ENCODE measurements at places on chromosomes 4 and X.

DNA sequence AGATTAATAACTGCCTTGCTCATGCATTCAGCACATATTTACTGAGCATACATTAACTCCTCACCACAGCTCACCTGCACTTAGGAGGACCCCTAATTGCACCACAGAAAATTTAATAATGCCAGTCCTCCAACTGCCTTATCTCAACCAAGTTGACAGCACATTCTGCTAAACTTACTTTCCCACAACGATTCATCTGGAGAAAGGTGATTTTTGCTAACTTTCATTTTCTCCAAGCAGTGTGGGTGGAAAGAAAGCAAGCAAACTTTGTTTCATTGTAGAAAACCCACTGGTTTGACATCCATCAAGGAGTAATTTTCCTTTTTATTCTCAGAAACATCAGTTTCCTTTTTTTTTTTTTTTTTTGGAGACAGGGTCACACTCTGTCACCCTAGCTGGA lies 49.1 kb downstream of the RASGEF1B start:
- no peak for DNase-seq

DNA sequence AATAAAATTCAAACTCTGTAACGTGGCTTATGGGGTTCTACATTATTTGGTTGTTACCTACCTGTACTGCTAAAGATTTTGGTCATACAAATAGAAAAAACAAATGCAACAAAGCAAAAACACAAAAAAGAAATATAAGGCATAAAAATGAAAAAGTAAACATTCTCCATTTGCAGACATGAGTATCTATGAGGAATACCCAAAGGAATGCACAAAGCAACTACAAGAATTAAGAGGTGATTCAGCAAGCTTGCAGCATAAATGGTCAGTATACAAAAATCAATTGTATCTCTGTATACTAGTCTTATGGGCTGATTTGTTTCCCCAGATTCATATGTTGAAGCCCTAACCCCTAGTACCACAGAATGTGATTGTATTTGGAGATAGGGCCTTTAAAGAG lies 3.6 kb upstream of the PDE5A start:
- no peak for DNase-seq

DNA sequence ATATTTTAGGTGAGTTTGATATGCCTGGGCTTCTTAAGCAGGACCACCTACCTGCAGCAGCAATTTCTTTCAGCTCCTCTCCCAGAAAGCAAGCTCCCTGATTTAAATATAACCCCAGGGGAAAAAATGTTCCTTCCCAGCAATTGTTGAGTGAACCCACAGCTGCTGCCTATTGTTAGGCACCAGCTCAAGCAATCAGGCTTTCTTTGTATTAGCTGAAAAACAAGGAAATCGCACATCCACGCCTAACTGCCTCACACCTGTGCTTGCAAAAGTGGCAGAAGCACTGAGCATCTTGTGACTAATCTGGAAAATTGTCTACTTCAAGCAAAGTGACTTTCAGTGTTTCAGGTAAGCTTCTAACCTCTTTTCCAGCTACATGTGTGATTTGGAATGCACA lies 432.2 kb downstream of the SMARCA1 start:
- DNase-seq, result no peak

DNA sequence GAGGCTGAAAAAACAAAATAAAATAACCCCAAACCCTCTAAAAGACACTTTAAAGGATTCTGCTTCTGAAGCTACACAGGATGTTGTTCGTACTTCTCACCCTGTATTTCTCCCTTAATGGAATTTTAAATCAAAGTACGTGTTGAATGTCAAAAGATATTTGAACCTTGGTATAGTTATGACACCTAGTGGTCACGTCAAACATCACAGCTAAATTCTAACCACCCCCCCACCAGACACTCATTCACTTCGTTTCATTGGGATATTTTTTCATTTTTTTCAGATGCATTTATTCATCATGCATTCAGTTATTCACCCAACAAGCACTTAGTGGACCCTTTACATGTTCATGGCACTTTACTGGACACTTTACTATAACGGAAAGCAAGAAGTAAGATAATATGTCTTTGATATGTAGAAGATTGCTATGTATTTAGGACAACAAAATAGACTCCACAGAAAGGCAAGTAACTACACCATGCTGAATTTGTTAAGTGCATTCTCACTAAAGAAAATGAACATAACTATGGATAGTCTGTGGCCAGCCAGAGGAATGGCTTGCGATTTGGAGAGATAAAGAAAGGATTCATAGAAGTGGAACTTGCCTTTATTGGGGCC lies 62.5 kb upstream of the GPR174 start:
- DNase-seq, result peak; percentile 65

GRCh38 chrX:39772057-39772832 lies 325.5 kb downstream of the BCOR start:
- DNase-seq, result no peak

DNA sequence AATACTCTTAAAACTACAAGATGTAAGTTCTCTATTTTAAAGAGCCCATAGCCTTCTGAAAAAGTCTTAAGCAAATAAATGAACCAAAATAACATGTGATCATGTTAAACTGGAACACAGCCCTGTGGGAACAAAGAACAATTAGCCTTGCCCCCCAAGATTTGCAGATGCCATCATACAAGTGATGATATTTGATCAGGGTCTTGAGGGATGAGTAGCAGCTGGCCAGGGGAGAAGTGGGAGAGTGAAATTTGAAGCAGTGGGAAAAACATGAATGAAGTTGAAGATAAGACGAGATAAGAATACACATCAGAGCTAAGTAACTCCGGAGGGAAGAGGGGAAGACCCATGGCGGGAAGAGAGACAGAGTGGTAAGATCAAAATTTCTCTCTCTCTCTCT lies 450.1 kb upstream of the FTHL17 start:
- DNase-seq, result no peak

GRCh38 chr4:116101321-116101720 lies 984.1 kb downstream of the TRAM1L1 start:
- no peak for DNase-seq

GRCh38 chr4:149584722-149585121 lies 230.9 kb downstream of the IQCM start:
- no peak for DNase-seq

DNA sequence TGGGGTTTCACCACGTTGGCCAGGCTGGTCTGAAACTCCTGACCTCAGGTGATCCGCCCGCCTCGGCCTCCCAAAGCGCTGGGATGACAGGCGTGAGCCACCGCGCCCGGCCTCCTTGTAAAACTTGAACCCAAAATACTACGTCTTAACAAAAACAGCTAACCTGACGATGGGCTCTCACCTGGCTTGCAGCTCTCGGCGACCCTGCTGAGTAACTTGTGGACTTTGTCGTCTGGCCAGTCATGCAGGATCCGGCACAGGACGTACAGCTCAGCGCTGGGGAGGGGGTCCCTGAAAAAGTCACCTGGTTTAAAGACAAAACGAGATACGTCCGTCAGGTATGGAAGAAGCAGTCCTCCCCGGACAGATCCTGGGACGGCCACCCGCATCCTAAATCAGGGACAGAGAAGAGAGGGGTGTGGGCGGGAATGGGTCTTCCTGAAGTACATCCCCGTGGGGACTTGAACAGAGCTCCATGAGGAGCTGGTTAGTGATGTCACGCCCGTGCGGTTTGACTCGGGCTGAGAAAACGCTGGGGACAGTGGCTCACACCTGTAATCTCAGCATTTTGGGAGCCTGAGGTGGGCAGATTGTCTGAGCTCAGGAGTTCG lies 20.7 kb upstream of the SLC25A6 start:
- no peak for DNase-seq

GRCh38 chrX:101744085-101744484 lies 84.4 kb upstream of the ARMCX2 start:
- DNase-seq, result no peak

DNA sequence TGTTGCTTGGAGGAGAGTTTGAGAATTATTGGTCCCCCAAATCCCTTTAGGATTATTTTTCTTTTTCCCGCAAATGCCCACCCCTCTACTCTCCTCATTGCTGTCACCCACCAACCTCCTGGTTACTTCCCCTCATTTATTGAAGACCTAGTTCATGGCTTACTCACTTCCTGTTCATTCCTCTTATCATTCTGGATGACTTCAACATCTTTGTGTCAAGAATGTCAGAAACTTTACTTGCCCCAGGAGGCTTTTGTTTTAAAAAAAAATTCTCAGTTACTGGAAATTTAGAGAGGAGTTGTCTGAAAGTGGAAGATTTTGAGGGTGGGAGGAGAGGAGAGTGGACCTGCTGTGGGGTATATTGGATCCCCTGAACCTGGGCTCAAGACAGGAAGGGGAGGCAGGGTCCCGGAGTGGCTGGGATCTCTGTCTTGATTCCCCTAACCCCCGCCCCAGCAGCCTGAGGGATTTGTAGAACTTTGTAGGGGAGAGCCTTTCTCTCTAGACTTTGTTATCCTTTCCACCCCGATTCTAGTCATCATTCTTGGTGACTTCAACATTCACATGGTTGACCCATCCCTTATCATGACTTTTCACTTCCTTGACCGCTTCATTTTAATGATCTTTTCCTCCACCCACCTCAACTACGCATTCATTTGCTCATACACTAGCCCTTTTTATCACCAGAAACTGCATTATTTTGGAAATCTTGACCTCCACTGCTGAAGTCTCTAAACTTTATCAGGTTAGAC lies 69.9 kb upstream of the ESX1 start:
- DNase-seq, result no peak

DNA sequence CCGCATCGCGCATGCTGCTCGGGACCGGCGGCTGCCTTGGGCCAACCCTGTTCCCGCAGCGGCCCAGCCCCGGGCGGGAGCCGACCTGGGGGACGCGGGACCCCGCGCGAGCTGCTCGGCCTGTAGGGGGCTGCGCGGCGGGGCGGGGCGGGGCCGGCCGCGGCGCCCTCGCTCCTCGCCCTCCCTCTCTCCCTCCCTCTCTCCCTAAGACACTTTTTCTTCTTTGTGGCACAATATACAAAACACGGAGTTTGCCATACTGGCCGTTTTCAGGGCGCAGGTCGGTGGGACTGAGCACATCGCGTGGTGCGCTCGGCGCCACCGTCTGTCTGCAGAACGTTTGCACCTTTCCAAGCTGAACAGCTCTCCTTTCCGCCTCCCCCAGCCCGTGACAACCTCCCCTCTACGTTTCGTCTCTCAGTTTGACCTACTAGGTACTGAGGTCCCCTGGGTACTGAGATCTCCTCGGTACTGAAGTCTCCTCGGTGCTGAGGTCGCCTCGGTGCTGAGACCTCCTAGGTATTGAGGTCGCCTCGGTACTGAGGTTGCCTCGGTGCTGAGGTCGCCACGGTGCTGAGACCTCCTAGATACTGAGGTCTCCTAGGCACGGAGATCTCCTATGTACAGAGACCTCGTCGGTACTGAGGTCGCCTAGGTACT lies 261.1 kb upstream of the PLCXD1 start:
- no peak for DNase-seq

- DNase-seq, result no peak
Measured at GRCh38 chr4:170497112-170497511, 407.4 kb upstream of the AADAT start.

GRCh38 chrX:75067931-75068330 lies 88.2 kb downstream of the ABCB7 start:
- DNase-seq, result no peak

- DNase-seq, result no peak
Measured at GRCh38 chrX:118510111-118510510, 14.5 kb downstream of the DOCK11 start.

- DNase-seq, result no peak
Measured at GRCh38 chr4:7759216-7759615, 180.4 kb downstream of the AFAP1 start.

GRCh38 chr4:1590244-1590643 lies 93.9 kb downstream of the FAM53A start:
- no peak for DNase-seq

GRCh38 chrX:119729408-119730201 lies 28.8 kb upstream of the SOWAHD start:
- peak; percentile 38 for DNase-seq

DNA sequence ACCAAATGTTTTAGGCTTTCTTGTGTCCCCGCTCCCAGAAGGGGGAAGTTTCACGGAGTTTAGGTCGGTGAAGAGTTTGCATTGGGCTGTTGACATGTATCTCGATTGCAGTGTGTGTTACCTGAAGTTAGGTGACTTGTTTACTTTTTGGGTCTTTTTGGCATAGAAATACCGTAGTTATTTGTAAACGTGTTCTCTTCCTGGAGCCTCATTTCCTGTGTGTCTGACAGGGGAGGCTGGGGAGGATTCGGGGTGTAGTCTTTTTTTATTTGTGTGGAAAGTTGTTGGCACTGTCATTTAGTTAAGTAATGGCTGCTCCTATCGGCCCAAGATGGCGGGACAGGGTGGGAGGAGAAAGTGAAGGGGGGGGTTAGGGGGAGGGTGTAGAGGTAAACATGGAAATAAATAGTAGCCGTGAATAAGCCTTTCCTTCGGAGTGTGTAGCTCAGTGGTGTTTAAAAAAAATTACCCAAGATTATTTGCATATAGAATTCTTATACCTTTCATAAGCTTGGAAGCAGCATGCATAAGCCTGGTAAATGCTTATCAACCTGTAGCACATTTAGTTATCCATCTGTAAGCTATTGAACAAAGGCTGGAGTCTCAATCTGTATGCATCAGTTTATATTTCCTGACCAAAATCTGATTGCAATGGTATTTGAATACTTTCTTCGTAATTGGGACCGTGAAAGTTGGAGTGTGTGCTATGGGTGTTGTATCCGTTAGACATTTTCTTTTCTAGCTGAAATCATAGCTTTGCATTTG lies 1.6 kb downstream of the KDM6A start:
- no peak for DNase-seq

- DNase-seq, result peak; percentile 89
Measured at GRCh38 chr4:53914313-53915016, 149.9 kb downstream of the CHIC2 start.

DNA sequence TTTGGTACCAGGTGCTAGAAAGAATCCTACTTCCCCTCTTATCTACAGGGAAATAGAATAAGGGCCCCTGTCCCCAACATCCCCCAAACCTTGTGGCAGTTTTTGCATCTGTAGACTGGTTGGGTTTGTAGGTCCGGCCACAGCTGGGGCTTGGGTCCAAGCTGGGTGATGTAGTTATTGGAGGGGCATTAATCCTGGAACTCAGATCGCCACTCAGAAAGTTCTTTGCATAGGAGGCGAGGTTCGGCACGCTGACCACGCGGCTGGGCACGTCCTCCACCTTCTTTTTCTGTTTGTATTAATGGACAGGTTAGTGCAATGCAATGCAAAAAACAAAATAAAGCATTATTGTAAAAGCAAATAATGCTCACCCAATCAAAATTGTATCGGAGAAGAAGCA lies 19.2 kb downstream of the MED28 start:
- DNase-seq, result no peak

DNA sequence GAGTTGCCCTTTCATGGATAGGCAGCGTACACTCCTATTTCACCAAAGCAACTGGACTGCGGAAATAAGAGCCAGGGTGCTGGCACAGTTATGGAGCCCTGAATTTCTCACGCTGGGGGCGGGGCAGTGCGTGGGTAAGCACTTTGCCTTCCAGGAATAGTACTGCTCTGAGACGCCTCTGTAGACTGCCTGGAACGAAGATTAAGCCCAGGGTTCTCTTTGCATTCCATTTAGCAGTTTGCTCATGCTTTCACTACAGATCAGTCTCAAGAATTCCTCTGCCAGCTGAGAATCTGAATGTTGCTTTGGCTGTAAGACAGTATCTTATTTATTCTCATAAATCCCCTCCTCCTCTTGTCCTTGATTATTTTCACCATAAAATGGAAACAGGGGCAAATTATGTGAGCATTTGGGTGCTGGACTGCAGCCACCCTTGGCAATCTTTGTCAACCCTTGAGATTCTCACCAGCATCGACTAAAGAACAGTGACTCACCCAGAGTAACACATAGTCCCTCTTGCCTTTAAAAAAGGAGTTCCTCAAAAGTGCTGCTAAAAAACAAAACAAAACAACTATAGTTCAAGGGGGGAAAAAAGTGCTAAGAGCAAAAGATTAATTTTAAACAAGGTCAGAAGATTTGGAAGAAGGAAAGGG lies 88.9 kb upstream of the CITED1 start:
- DNase-seq, result no peak
